Amygdala (tissue), 56 donors: ENCODE measurements at places on chromosomes 2 and 18.

GRCh38 chr18:75253784-75254183 is 43.2 kb downstream of the TSHZ1 start:
- no peak for DNase-seq

GRCh38 chr2:231360401-231360800 is 35.1 kb upstream of the B3GNT7 start:
- no peak for DNase-seq

GRCh38 chr2:95761556-95761955 is 169.8 kb downstream of the TRIM43 start:
- DNase-seq = no peak

GRCh38 chr18:13216092-13216582 is 2.4 kb upstream of the LDLRAD4 start:
- peak; percentile 70 for DNase-seq

DNA sequence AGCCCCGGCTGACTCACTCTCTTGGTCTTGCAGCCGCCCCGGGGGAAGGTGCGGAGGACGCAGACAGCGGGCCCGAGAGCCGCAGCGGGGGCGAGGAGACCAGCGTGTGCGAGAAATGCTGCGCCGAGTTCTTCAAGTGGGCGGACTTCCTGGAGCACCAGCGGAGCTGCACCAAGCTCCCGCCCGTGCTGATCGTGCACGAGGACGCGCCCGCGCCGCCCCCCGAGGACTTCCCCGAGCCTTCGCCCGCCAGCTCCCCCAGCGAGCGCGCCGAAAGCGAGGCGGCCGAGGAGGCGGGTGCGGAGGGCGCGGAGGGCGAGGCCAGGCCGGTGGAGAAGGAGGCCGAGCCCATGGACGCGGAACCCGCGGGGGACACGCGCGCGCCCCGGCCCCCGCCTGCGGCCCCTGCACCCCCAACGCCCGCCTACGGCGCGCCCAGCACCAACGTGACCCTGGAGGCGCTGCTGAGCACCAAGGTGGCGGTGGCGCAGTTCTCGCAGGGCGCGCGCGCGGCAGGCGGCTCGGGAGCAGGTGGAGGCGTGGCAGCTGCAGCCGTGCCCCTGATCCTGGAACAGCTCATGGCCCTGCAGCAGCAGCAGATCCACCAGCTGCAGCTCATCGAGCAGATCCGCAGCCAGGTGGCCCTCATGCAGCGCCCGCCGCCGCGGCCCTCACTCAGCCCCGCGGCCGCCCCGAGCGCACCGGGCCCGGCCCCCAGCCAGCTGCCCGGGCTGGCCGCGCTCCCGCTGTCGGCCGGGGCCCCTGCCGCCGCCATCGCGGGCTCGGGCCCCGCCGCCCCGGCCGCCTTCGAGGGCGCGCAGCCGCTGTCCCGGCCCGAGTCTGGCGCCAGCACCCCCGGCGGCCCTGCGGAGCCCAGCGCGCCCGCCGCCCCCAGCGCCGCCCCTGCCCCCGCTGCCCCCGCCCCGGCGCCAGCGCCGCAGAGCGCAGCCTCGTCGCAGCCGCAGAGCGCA is 12.7 kb downstream of the SALL3 start:
- no peak for DNase-seq

- DNase-seq = no peak
Observed at GRCh38 chr2:70104231-70105111, 17.2 kb downstream of the PCBP1 start.

DNA sequence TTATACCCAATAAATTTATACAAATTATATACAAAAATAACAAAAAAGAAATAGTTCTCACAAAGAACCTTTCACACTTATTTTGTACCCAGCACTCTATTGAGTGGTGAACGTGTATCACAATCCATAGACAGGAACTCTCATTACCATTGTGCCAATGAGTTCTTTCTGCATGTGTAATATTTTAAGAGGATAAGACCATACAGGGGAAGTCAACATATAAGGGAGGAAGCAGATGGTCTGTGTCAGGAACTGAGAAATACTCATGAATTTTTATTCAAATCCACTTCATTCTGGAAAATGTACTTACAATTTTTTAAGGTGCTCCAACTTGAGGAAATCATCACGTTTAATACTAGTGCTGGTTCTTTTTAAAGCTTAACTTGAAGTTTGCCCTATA is 27.1 kb upstream of the ELOA2 start:
- no peak for DNase-seq

DNA sequence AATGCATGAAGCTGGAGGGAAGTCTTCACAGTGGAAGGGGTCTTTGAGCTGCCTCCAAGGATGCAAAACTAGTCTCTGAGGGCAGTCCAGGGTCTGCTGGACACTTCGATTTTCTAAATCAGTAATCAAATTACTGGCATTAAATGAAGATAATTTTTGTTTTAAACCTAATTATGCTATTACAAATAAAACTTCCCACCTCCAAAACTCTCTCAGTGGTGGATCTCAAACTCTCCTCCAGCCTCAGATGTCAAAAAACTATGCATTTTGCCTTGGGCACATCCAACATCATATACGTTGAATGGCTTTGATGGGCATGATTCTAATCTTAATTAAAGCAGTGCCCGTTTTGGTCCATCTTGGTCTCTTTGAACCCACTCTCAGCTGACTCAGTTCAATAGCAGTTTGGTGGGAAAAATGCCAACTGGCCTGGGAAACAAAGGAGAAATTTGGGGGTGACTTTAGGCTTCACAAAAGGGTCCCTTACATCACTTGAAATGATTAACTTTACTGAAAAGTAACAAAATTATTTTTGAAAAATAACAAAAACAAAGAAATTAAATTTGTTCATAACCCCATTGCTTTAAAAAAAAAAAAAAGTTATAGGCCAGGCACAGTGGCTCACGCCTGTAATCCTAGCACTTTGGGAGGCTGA is 5.9 kb upstream of the MYCN start:
- DNase-seq = no peak

GRCh38 chr2:65357095-65357958 is 75.1 kb downstream of the SPRED2 start:
- DNase-seq = no peak

- no peak for DNase-seq
Observed at GRCh38 chr2:74524955-74525716, 895 bp downstream of the DQX1 start.

DNA sequence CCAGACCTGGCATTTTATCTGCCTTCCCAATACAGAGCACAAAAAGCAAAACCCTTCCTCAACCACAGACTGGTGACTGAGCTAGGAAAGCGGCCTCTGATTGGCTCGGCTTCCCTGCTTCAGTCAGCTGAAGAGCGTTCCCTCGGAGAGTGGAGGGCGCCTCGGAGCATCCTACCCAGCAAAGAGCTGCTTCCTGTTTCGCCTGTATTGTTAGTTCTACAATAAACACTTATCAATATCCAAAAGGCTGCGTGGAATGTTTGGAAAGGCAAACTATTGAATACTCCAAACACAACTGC is 125.0 kb downstream of the CACNB4 start:
- DNase-seq = no peak

DNA sequence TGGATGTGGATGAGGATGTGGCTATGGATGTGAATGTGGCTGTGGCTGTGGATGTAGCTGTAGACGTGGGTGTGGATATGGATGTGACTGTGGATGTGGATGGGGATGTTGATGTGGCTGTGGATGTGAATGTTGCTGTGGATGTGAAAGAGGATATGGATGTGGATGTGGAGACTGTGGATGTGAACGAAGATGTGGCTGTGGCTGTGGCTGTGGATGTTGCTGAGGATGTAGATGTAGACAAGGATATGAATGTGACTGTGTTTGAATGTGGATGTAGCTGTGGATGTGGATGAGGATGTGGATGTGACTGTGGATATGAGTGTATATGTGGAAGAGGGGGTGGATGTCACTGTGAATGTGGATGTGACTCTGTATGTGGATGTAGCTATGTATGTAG is 884.6 kb upstream of the CHAC2 start:
- no peak for DNase-seq
